ENCODE measurements at places on chromosomes 1 and 21. TPM values are rescaled to one million over a fixed set of nuclear protein-coding genes. Genes with fewer than 3 reads are reported as not detected.

DNA sequence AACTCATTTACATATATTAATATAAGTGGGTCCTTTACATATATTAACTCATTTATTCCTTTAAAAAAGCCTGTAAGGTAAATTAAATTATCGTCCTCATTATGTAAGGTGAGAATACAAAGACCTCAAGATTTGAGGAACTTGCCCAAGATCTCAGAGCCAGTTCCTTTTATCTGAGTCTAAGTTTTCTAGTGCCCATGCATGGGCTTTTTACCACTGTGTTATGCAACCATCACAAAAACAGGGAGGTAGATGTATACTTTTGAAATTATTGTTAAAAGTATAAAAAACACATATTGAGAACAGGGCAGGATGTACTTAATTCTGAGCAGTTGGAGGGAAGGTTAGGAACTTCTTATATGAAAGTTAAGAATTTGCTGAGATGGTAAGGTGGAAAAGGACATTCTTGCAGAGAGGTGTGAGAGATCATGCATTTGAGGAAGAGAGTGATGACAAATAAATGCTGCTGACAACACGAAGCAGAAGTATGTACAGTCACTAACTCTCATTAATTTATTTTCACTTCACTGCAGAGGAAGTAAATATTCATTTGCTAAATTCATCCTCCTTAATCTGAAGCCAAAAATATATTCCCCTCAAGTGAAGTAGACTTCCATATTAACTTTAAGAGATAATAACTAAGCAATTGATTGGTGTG lies 28.9 kb upstream of the LYPLAL1 start:
- no peak for DNase-seq

DNA sequence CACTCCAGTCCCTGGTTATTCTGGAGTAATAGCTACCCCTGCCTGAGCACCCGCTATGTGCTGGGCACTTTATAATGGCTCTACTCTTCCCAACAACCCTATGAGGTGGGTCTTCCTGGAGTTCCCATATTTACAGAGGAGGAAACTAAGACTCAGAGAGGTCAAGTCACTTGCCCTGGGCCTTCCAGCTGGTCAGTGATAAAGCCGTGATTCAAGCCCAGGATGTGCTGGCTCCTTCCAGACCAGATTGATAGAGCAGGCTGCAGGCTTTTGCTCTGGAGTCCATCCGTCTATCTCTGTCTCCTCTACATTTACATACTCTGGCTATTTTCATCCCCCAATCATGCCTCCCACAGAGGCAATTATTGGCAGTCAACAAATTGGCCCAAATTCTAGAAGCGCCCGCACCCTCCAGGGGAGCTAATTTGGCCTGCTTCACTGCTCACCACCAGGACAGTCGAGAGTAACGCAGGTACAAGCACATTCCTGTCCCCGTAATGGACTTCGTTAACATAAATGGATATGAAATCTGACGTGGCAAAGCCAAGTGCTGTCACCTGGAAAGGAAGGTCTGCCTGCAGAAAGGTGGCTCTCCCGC lies 39.8 kb upstream of the SELENON start:
- no peak for DNase-seq

- no peak for DNase-seq
Observed at GRCh38 chr1:184747089-184747955, 7.3 kb downstream of the EDEM3 start.

- no peak for DNase-seq
Observed at GRCh38 chr1:79955966-79956365, 949.4 kb upstream of the ADGRL4 start.

DNA sequence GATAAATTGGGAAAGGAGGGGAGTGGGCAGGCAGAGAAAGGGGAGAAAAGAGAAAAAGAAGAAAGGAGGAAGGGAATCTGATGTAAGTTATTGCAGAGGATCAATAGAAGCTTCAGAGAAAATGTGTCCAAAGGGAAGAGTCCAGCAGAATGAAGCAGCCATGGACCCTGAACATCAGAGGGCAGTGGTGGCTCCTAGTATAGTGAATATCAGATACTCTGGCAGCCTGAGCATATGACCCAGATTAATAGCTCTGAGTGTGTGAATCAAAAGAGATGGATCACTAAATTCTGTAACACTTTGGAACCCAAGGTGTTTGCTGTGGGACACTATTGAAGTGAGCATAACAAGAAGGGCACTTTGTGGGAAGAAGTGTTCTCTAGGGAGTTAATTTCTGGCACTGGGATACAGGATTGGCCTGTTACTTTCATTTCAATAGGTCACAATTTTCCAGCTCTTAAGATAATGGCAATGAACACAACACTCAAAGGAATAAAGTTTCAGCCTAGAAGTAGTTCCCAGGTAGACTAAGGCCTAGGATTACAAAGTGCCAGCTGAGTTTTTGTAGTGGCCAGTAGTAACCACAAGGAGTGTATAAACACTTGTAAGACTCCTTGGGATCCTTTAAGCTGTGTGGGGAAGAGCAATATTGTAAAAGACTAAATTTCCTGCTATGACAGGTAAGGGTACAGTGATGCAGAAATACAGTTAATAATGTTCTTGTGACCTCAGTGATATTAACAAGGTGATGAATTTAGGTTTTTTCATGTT lies 164.5 kb upstream of the BEND5 start:
- DNase-seq: no peak

- no peak for DNase-seq
Observed at GRCh38 chr1:152047413-152047729, 10.6 kb upstream of the S100A11 start.

DNA sequence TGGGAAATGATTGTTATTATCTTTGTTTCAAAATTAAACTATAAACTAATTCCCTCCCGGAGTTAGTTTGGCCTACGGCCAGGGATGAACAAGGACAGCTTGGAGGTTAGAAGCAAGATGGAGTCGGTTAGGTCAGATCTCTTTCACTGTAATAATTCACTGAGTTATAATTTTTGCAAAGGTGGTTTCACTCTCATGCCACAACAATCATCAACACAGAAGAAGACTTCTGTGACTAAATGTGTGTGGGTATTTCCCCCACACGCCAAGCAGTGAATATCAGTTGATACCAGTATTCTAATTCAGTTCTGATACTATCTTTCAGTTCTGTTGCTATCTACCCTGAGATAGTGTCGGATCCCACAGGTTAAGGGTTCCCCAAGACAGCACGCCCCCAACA lies 215.1 kb downstream of the S1PR1 start:
- DNase-seq: peak; percentile 49

DNA sequence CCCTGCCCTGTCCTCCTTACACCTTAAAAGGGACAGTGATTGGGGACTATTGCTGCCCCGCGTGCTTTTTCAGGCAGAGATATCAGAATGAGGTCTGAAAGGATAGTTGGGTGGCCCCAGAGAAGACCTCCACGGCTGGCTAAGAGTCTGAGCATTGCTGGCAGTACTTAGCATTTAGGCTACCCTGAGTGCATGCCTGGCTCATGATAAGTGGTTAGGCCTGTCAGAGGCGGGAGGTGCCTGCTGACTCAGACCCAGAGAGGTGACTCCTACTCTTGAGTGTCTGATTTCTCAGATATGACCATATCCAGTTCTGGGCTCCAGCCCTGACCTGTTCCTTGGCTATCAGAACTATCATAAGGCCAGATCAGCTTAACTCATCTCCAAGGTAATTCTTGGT lies 213.7 kb downstream of the PBX1 start:
- DNase-seq: peak; percentile 28

DNA sequence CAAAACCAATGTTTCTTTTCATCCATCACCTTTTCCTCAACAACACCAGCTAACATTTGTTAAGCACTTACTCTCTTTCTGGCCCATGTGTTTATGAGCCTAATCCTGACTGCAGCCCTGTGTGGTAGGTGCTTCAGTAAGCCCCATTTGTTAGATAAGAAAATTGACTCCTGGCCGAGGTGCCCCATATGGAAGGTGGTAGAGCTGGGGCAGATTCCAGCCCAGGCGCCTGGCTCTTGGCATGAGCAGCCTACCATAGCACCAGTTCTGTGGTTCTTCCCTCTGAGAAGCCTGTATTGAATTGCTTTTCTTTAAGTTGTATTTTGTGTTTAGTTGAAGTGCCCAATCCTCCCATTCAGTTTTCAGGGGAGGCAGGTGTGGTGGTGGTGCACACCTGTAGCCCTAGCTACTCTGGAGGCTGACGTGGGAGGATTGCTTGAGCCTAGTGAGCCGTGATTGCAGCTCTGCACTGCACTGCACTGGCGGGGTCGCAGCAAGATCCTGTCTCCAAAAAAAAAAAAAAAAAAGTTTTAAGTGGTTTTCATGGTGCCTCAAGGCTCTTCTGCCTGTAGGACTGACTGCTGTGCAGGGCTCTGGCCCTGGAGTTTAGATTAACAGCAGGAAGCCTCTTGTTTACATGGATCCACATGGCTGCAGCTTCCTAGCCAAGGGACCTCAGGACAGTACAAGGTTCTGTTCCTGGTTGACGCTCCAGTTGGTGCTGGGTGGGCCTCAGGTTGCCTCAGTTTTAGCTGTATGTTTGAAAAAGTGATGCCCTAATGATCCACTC lies 125.9 kb downstream of the MRPS6 start:
- no peak for DNase-seq

GRCh38 chr1:39522661-39523567 lies 31.5 kb downstream of the BMP8A start:
- no peak for DNase-seq

GRCh38 chr1:15031251-15031933 lies 122.2 kb upstream of the TMEM51 start:
- DNase-seq: no peak

DNA sequence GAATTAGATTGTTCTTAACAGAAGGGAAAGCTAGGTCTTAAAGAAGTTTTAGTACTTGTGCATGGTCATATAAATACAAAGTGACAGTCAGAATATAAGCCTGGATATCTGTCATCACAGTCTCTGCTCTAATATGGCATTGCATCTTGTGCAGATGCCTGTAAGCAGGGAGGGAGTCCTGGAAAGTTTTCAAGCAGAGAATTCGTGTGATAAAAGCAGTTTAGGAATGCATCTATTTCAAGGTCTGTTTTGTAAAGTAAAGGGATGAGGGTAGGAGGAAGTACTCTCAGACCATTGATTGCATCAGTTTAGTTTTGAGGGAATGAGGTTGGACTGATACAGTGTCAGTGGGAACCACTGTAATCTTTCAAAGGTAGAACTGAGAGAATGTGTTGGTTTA lies 30.6 kb downstream of the IARS2 start:
- DNase-seq: no peak

DNA sequence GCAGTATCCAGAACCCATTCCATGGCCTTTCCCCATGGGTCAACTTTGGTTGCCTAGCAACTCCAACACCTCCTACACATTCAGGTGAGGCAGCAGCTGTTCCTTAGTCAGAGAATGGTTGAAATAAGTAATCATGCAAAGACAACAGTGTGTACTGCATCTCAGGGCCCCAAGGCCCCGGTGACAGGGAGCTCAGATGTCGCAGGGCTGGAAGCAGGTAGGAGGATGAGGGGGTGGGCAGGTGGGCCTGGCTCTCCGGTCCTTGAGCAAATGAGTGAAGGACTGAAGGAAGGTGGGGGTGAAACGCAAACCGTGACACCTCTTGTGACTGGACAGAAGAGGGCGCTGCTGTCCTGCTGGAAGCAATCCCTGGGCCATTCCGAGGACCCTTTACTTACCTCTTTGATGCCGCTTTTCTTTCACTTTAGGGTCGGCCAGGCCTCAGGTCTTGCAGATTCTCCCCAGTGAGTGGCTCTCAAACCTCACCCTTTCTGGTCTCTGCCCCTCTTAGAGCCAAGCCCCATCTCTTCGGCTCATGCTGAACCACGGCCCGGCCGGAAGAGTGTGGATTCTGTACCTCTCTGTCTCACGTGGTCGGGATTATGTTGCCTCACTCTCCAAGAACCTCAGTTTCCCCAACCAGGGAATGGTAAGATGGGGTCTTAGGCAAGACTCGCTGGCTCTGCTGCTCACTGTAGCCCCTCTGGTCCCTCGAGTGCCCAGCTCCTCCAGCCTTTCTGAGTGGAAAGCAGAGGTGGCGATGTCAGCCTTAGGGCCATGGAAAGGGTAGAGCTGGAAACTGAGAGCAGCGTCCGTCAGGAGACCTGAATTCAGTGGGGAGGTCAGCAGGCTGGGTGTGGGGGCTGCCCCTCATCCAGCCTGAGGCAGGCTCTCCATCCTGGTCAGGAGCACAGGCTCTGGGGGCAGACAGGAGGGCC lies 5.6 kb upstream of the KCNA10 start:
- peak; percentile 75 for DNase-seq

GRCh38 chr21:15252431-15252830 lies 187.6 kb upstream of the NRIP1 start:
- DNase-seq: no peak

DNA sequence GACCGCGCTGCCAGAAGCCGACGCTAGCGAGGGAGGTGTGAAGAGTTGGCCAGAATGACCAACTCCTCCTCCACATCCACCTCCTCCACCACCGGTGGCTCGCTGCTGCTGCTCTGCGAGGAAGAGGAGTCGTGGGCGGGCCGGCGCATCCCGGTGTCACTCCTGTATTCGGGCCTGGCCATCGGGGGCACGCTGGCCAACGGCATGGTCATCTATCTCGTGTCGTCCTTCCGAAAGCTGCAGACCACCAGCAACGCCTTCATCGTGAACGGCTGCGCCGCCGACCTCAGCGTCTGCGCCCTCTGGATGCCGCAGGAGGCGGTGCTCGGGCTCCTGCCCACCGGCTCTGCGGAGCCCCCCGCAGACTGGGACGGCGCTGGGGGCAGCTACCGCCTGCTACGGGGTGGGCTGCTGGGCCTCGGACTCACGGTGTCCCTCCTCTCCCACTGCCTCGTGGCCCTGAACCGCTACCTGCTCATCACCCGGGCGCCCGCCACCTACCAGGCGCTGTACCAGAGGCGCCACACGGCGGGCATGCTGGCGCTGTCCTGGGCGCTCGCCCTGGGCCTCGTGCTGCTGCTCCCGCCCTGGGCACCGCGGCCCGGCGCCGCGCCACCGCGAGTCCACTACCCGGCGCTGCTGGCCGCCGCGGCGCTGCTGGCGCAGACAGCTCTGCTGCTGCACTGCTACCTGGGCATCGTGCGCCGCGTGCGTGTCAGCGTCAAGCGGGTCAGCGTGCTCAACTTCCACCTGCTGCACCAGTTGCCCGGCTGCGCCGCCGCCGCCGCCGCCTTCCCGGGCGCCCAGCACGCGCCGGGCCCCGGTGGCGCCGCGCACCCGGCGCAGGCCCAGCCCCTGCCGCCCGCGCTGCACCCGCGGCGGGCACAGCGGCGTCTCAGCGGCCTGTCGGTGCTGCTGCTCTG lies 1.2 kb downstream of the GPR88 start:
- peak; percentile 62 for DNase-seq

- DNase-seq: no peak
Observed at GRCh38 chr1:29782846-29783507, 546.7 kb downstream of the PTPRU start.

The OR14K1 gene
- not detected for total RNA-seq

The PKP1 gene
- not detected for total RNA-seq

The CR1 gene
- total RNA-seq: 0.02 TPM

The NFIA gene
- 3.0 TPM for total RNA-seq

The ZRANB2 gene
- total RNA-seq: 114 TPM

The KRTAP6-3 gene
- not detected for total RNA-seq

The COL8A2 gene
- total RNA-seq: 0.05 TPM

The SPRR4 gene
- total RNA-seq: not detected

The SYTL1 gene
- 21.4 TPM for total RNA-seq

The OTUD7B gene
- 20.1 TPM for total RNA-seq

The LMX1A gene
- not detected for total RNA-seq

The BRDT gene
- not detected for total RNA-seq

The KPRP gene
- total RNA-seq: not detected

Data from activated CD4-positive, alpha-beta T cell treated with anti-CD3 and anti-CD28 coated beads for 36 hours (primary cell).